ENCODE measurements at places on chromosomes 13 and 19.

DNA sequence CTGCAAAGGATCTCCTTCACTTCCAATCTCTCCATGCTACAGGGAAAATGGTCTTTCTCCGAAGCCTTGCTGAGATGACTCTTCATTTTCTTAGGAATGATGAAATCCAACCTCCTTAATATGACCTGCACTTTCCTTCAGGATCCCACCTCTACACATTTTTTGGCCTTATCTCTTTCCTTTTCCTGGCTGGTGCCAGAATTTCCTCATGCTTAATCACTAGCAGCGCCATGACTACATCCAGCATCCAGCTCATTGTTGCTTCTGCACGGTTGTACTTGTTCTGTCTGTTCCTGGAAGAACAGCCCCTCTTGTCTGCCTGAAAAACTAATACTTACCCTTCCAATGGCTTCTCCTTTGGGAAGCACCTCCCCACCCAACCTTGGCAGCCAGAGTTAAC, 68.4 kb downstream of the TEX26 start:
- no peak for DNase-seq

DNA sequence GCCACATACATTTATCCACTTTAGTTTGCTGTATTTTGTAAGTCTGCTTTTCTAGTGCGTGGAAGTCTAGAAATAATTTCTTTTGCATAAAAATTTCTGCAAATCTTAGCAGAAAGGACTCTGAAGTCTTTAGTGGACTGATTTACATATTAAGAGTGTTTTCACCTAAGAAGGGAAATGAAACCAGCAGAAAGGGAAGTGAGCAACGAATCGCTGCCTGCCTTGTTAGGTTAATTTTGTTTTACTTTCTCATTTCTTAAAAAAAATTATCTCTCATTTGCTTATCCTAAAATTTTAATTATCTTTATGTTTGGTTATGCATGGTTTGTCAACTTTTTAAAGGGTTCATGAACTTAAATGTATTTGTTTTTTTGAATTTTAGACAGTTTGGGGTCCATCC, 767 bp upstream of the GPR18 start:
- no peak for DNase-seq

- DNase-seq, result no peak
These were observed 48.4 kb downstream of the C1QTNF9 start for GRCh38 chr13:24357756-24358155.

- DNase-seq, result no peak
These were observed 27.1 kb downstream of the ACTN4 start for GRCh38 chr19:38674388-38675171.

DNA sequence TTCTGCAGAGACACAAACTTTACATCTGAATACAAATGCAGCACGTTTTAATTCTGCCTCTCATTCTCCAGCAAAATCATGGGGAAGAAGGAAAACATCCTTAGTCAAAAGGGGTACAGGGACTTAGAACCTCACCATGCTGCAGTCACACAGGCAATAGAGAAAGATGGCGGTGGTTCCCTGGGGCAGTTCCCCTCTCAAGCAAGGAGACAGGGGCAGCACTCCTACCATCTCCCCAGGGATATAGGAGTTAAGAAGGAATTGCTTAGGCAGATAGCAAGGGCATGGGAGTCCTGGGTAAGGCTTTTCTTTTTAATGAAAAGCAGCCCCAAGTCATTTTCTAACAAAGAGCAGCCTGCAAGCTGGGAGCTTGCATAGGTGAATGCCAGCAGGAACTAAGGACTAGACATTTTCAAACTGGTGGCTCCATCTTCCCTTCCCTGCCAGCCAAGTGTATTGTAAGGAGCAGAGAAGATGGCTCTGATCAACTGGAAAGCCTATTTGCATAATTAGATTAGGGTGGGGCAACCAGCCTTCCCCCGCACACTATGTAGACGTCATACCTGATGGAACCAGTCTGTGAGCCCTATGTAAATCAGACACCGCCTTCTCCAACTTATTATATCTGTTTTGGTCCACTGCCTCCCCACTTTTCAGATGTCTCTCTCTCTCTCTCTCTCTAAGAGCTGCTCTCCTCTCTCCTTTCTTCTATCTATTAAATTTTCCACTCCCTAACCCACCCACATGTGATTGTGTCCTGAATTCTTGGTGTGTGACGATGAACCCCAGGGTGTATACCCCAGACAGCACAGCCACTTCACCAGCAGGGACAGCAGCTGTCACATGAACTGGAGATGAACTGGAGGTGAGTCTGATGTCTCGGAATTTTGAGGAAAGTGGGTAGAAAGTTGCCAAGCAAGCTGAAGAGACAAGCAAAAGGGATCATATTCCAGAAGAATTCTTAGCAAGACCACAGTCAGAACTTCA, 514.5 kb downstream of the IRS2 start:
- DNase-seq, result no peak

DNA sequence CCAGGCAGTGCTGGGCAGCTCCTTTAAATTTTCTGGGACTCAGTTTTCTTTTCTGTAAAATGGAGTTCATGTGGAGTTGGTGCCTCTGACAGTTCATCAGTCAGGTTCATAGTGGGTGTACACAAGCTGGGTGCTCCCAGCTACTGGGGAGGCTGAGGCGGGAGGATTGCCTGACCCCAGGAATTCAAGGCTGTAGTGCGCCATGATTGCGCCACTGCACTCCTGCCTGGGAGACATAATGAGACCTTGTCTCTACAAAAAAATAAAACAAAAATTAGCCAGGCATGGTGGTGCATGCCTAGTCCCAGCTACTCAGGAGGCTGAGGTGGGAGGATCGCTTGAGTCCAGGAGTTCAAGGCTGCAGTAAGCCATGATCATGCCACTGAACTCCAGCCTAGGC, 21.1 kb downstream of the IQCN start:
- no peak for DNase-seq

DNA sequence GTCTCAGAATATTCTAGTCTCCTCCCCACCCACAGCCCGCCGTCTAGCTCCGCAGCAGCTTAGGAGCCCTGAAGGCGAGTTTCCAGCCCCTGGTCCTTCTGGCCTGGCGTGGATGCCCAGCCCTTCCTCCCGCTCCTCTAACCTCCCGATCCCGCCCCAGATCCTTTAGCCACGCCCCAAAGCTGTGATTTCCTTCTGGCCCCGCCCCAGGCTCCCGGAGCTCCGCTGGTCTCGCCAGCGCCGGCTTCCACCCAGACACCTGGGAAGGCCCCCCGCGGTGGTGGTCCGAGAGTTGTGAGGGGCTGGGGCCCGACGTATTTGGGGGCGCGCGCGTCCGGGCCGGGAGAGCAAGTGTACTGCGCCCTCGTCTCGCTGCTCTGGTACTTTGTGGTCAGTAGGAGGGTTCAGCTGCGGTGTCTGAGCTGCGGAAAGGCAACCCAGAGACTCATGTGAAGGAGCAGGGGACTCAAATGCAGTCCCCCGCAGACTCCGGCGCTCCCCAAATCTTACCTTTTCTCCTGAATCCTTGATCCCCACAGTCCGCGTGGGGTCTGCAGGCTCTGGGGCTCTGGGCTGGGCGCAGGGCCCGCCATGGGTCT, at the start of gene CGB7:
Gene CGB7, minus strand, starts transcription at position 114 of the 599 bp plus-strand sequence. CDS start 2,374 bp downstream, outside the sequence.
- no peak for DNase-seq

GRCh38 chr19:45630463-45630862, 8.7 kb downstream of the EML2 start:
- DNase-seq, result no peak

GRCh38 chr19:51119101-51119500, 5.6 kb upstream of the SIGLEC9 start:
- no peak for DNase-seq

DNA sequence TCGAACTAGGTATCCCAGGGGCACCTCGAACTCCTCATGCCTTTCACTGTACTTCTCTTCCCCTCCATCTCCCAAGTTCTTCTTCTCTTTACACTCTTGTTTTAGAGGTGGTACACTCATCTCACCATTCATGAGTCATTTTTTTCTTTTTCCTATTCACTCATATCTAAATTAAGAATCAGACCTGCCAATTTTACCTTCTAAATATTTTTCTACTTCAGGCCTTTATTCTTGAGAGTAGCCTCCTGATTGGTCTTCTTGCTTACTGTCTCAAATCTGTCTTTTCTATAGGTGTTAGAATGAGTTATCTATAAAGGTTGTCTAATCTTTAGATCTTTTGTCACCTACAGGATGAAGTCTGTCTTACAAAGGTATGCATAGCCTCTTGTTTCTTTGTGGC, 20.7 kb downstream of the TDRD3 start:
- no peak for DNase-seq

- peak; percentile 25 for DNase-seq
These were observed 1.9 kb downstream of the KLF1 start for GRCh38 chr19:12884926-12885748.

GRCh38 chr13:101390461-101390860, 25.8 kb downstream of the NALCN start:
- DNase-seq, result no peak

Measured in KG1 (cell line).